ENCODE measurements at places on chromosomes 1 and 21. TPM values are rescaled to one million over a fixed set of nuclear protein-coding genes. Genes with fewer than 3 reads are reported as not detected.

The SUSD4 gene
- not detected for total RNA-seq

The AIRE gene
- not detected for total RNA-seq

- no peak for DNase-seq
These were observed at the start of gene S100A2 for GRCh38 chr1:153565529-153566374. TSS of gene S100A2 (minus strand) at chr1:153565844. CDS start at chr1:153563877, 1,967 bp downstream.

- no peak for DNase-seq
These were observed 6.7 kb upstream of the CFAP126 start for GRCh38 chr1:161374373-161374772.

GRCh38 chr1:64549464-64550239 is 79.7 kb downstream of the CACHD1 start:
- no peak for DNase-seq

DNA sequence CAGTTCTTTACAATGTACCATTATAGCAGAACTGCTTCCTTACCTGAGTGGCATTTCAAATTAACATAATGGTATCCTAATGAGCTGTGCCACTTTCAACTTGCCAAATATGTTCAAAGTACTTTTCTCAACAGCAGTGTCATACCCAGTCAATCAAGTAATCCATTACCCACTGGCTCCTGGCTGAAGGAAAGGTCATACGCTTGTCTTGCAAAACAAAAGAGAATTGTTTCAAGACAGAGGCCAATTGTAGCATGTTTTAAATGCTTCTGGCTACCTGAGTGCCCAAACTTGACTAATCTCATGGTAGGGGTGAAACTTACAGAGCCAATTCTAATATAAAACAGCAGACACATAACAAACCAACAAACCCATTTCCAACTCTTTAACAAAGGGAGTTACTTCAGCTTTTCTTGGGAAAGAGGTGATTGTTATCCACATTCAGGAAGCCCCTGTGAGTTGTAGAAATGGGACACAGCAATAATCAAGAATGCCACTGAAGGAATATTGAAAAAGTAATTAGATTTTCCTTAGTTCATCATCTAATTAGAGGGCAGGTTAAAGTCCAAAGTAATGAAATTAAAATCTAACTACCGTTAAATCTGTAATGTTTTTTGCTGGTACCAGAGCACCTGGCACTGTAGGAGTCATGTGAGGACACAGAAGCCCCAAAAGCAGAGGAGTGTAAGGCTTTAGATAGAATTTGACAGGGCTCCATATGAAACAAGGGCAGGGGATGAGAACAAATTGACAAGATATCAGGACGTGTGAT is 241.9 kb downstream of the RWDD3 start:
- DNase-seq, result no peak
